Stimulated activated CD8-positive, alpha-beta memory T cell treated with anti-CD3 and anti-CD28 coated beads, Interleukin-2, amount 100 ng/mL, for 1 hour (primary cell): ENCODE measurements at places on chromosomes 4 and X.

DNA sequence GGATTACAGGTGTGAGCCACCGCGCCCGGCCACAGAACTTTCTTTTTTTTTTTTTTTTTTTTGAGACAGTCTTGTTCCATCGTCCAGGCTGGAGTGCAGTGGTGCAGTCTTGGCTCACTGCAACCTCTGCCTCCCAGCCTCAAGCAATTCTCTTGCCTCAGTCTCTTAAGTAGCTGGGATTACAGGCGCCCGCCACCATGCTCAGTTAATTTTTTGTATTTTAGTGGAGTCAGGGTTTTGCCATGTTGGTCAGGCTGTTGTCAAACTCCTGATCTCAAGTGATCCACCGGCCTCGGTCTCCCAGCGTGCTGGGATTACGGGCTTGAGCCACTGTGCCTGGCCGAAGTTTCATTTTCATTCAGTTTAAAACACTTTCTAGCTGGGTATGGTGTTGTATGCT lies 16.4 kb downstream of the FAM193A start:
- DNase-seq, result no peak

DNA sequence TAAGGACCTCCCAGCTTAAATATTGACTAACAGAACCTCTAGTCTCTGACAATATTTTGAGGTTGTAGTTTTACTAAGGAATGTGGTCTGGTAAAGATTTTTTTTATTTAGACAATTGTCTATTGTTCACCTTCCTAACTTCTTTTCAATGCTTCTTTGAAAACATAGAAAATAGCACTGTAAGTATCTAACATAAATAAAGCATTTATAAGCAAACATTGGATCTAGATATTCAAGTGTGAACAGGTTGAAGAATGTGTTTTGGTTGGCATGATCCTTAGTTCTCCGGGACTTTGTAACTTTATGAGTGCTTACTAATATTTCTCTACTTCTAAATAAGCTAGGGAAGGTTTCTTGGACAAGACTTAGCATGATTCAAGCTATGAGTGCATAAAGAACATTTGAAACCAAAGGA lies 285.4 kb upstream of the ARSJ start:
- DNase-seq, result no peak

GRCh38 chrX:30060718-30061117 lies 154.6 kb upstream of the MAGEB2 start:
- no peak for DNase-seq

DNA sequence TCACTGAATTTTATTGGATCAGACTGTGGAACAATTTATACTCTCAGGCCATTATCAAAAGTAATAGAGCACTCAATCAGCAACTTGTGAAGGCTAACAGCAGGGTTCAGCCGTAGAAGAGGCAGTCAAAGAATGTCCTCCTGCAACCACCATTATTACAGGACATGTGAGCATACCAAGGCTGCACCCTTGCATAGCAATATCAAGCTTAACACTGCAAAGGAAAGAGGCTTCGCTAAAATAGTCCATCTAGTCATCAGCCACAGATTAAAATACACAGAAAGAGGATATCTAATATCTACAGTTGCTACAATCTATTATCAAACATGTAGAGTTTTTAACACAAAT lies 42.9 kb upstream of the TMPRSS11B start:
- no peak for DNase-seq

DNA sequence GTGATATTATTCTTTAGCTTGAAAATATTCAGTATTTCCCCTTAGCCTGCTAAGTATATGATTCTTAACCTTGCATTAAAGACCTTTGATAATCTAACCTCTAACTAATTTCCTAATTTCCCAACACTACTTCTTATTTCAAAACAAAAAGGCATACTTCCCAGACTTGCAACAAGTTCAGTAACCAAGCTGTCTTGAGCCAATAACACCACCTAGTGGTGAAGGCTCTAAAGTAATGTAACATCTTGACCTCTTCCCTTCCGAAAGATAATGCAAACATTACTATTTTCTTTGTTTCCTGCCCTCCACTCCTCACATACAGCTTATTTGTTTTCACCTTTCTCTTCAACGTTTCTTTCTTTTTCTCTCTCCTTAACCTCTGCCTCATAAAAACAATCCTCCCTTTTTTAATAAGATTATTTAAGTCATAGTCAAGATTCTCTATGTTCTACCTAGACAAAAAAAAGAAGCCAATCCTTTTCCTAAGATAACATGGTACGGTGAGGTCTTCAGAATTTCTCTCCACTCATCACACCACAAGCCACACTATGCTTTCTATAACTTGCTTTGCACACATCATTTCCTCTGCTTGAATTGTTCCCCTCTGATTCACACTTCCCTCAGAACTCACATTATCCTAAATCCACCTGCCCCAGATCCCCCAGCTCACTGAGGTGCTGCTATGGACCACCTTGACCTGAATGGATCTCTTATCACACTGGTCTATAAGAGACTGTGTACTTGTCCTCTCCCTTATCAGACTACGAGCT lies 3.5 kb downstream of the FAT1 start:
- no peak for DNase-seq

DNA sequence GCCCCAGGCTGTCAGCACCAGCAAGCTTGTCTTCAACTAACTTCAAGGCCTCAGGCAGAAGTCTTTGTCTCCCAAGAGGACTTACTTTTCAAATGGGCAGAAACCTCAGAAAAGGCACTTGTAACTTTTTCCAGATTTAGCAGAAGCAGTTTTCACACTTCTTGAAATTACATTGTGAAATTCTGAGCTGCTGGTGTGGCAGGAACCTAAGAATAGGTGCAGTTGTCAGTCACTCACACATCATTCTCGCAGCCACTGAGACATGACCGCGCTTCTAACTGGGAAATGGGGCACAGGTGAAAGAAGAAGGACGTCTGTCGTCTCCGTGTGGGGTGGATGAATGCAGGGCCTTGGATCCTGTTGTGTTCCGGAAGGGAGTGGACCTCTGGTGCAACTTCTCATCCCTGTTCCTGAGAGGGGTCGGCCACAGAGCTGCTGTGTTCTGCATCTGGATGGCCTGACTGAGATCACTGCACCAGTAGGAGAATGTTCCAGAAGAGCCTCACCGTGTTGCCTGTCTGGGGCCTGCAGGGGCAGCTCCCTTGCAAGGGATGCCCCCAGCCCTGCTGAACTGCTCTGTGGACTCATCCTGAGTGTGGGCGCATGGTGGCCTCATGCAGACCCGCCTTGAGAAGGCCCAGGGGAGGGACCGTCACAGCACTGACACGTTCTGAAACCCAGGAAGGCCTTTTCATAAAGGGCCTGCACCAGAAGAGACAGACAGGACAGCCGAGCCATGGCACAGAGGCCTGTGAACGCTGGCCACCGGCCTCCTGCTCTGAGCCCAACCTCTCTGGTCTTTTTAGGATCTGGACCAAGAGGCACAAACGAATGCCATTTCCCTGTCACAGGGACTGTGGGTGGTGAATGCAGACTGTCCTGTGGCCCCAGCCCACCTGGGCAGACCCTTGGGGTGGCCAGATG lies 18.7 kb downstream of the NAT8L start:
- no peak for DNase-seq
